Endodermal cell (in vitro differentiated cells): ENCODE measurements at places on chromosomes 6 and 20. TPM values are rescaled to one million over a fixed set of nuclear protein-coding genes. Genes with fewer than 3 reads are reported as not detected.

- DNase-seq = peak; percentile 99
- H3K27ac ChIP-seq = no peak within 1 kb of the TSS
- no peaks in the 10 kb centered on the region for H3K36me3 ChIP-seq
- H3K4me1 ChIP-seq = no peaks in the 10 kb centered on the region
Measured at GRCh38 chr6:106360410-106360988, at the start of gene CRYBG1. Gene CRYBG1 (plus strand): TSS chr6:106360717. CDS start chr6:106360909, 192 bp downstream.

- H3K27me3 ChIP-seq = no peaks in the 10 kb centered on the region
- no peak for DNase-seq
- peaks cover 10% of the 10 kb centered on the region for H3K36me3 ChIP-seq
- no peak overlapping the region for H3K27ac ChIP-seq
- H3K4me3 ChIP-seq = no peak overlapping the region
Measured at GRCh38 chr6:16134430-16134829, 5.5 kb downstream of the MYLIP start.

GRCh38 chr20:17457079-17457478 is 74.1 kb downstream of the BFSP1 start:
- no peak overlapping the region for H3K4me3 ChIP-seq
- no peak for DNase-seq
- no peak overlapping the region for H3K27ac ChIP-seq
- H3K4me1 ChIP-seq = peaks cover 5% of the 10 kb centered on the region
- no peaks in the 10 kb centered on the region for H3K27me3 ChIP-seq
- H3K36me3 ChIP-seq = no peaks in the 10 kb centered on the region

MOG gene
- total RNA-seq = not detected in 3 replicates

- no peaks in the 10 kb centered on the region for H3K4me1 ChIP-seq
- no peak overlapping the region for H3K4me3 ChIP-seq
- H3K27me3 ChIP-seq = no peaks in the 10 kb centered on the region
- H3K36me3 ChIP-seq = no peaks in the 10 kb centered on the region
- DNase-seq = no peak
- H3K27ac ChIP-seq = no peak overlapping the region
Measured at GRCh38 chr6:15220062-15220461, 25.8 kb upstream of the JARID2 start.

TMEM200A gene
- 7.6 and 8.8 TPM in 2 replicates for total RNA-seq

MOXD1 gene
- total RNA-seq = 2.9 to 7.6 TPM (median 3.2 TPM) in 3 replicates

- no peaks in the 10 kb centered on the region for H3K4me1 ChIP-seq
- H3K4me3 ChIP-seq = no peak overlapping the region
- DNase-seq = no peak
- no peaks in the 10 kb centered on the region for H3K36me3 ChIP-seq
- H3K27ac ChIP-seq = no peak overlapping the region
- H3K27me3 ChIP-seq = no peaks in the 10 kb centered on the region
Measured at GRCh38 chr6:101085327-101085726, 204.2 kb upstream of the ASCC3 start.

- no peak for DNase-seq
- peaks cover 24% of the 10 kb centered on the region for H3K27me3 ChIP-seq
- no peaks in the 10 kb centered on the region for H3K36me3 ChIP-seq
Measured at GRCh38 chr20:1784586-1784985, 110.6 kb upstream of the SIRPA start.

DNA sequence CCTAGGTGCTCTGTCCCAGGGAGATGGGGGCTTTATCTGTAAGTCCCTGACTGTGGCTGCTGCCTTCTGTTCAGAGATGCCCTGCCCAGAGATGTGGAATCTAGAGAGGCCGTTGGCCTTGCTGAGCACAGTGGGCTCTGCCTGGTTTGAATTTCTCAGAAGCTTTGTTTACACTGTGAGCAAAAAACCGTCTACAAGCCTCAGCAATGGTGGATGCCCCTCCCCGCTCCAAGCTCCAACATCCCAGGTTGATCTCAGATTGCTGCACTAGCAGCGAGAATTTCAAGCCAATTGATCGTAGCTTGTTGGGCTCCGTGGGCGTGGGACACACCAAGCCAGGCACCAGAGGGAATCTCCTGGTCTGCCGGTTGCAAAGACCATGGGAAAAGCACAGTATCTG is 16.3 kb upstream of the RPP40 start:
- no peaks in the 10 kb centered on the region for H3K27me3 ChIP-seq
- H3K36me3 ChIP-seq = no peaks in the 10 kb centered on the region
- H3K4me1 ChIP-seq = no peaks in the 10 kb centered on the region
- no peak overlapping the region for H3K27ac ChIP-seq

AAR2 gene
- 14.2 to 25.5 TPM (median 24.3 TPM) in 3 replicates for total RNA-seq

HLA-DMB gene
- 0.54 to 1.8 TPM (median 1.4 TPM) in 3 replicates for total RNA-seq

DNA sequence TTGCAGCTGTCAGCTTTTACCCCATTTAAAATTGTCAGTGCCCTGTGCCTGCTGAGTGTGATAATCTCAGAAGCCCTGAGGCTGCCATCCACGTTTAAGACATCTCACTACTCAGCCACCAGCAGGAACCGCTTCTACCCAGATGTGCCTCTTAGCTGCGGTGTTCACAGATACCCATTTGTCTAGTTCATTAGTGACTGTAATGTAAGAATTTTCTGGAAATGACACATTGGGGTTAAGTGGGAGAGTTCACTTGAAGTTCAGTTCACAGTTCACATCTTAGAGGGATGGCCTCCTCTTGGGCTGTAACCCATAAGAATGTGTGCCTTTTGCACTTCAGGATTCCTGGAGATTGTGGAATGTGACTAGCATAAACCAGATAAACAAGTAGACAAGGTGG is 477.7 kb downstream of the BTBD3 start:
- H3K36me3 ChIP-seq = no peaks in the 10 kb centered on the region
- no peak for DNase-seq
- H3K4me3 ChIP-seq = no peak overlapping the region
- H3K4me1 ChIP-seq = peaks cover 9% of the 10 kb centered on the region
- no peak overlapping the region for H3K27ac ChIP-seq
- no peaks in the 10 kb centered on the region for H3K27me3 ChIP-seq

ANKRD66 gene
- total RNA-seq = not detected in 2 replicates

GRCh38 chr6:27059621-27060425 is 187.7 kb upstream of the PRSS16 start:
- no peak overlapping the region for H3K27ac ChIP-seq
- H3K27me3 ChIP-seq = no peaks in the 10 kb centered on the region
- no peaks in the 10 kb centered on the region for H3K36me3 ChIP-seq
- H3K4me1 ChIP-seq = no peaks in the 10 kb centered on the region

DNA sequence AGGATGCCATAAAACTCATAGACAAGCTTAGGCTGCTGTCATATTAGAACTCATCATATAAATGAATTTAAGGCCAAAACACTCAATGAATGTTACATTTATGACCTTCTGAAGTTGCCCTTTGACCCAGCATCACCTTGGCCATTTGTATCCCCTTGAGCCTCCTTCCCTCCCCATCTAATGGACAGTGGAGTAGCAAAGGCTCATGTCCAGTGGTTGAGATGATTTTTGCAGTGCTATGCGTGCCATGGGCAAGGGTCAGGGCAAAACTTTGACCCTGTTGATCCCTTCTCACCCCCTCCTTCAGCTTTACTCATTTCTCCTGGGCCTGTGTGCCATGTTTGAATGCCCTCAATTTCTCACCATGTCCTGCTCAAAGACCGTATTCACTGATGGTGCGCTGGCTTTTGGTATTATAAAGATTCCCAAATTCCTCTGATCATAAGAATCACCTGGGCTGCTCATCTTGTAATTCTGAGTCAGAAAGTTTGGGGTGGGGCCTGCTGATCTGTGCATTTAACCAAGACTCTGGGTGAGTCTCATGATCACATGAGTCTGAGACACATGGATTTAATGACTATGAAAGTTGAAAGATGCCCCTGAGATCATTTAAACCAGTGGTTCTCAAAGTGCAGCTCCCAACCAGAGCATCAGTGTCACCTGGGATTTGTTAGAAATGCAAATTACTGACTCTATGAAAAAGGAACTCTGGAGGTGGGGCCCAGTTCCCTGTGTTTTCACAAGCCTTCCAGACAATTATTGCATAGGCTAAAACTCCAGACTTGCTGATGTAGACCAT is 57.5 kb upstream of the IL20RA start:
- peak overlapping the region; percentile 70 for H3K4me3 ChIP-seq
- no peaks in the 10 kb centered on the region for H3K4me1 ChIP-seq
- H3K27ac ChIP-seq = no peak overlapping the region
- H3K27me3 ChIP-seq = no peaks in the 10 kb centered on the region
- DNase-seq = no peak
- H3K36me3 ChIP-seq = no peaks in the 10 kb centered on the region

GRCh38 chr20:44279228-44279627 is 31.8 kb downstream of the FITM2 start:
- DNase-seq = no peak
- no peak overlapping the region for H3K4me3 ChIP-seq
- H3K27ac ChIP-seq = no peak overlapping the region

DNA sequence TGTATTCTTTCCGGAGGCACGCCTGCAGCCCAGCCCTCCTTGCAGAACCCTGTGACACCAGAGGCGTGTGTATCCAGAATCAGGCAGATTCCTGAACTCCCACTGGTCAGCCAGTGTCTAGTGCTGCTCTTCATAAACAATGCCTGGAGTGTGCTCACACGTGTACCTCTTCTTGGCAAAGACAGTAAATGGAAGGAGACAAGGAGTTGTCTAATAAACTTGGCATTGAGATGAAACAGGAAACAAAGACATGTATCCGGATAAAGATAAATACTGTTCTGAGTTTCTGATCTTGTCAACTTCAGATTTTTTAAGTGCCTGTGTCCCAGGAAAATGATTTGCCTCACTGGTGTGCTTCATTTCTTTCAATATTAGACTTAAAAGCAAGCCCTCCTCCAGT is 1.7 kb downstream of the RPS6KA2 start:
- H3K36me3 ChIP-seq = no peaks in the 10 kb centered on the region
- peaks cover 30% of the 10 kb centered on the region for H3K27me3 ChIP-seq
- no peak for DNase-seq
- H3K4me1 ChIP-seq = no peaks in the 10 kb centered on the region

GRCh38 chr6:130843575-130844320 is 16.5 kb downstream of the SMLR1 start:
- DNase-seq = no peak
- H3K27ac ChIP-seq = no peak overlapping the region
- H3K4me1 ChIP-seq = no peaks in the 10 kb centered on the region
- H3K36me3 ChIP-seq = peaks cover 31% of the 10 kb centered on the region

- no peak overlapping the region for H3K27ac ChIP-seq
- no peaks in the 10 kb centered on the region for H3K4me1 ChIP-seq
- no peak overlapping the region for H3K4me3 ChIP-seq
Measured at GRCh38 chr6:125097186-125097585, 56.4 kb upstream of the TPD52L1 start.

ASIP gene
- not detected in 2 replicates for total RNA-seq

GRCh38 chr6:73452107-73452461 is at the start of gene CGAS:
Gene CGAS (minus strand): TSS chr6:73452297. CDS start chr6:73452181, 116 bp downstream.
- H3K27ac ChIP-seq = no peak within 1 kb of the TSS
- peaks cover 21% of the 10 kb centered on the region for H3K27me3 ChIP-seq
- no peaks in the 10 kb centered on the region for H3K36me3 ChIP-seq

REM1 gene
- total RNA-seq = not detected in 3 replicates

GRCh38 chr6:105322499-105323225 is 80.2 kb downstream of the PREP start:
- no peak for DNase-seq
- no peak overlapping the region for H3K27ac ChIP-seq
- H3K27me3 ChIP-seq = no peaks in the 10 kb centered on the region
- no peaks in the 10 kb centered on the region for H3K4me1 ChIP-seq
- peaks cover 32% of the 10 kb centered on the region for H3K36me3 ChIP-seq

- H3K4me3 ChIP-seq = no peak overlapping the region
- no peaks in the 10 kb centered on the region for H3K36me3 ChIP-seq
- no peak overlapping the region for H3K27ac ChIP-seq
- no peaks in the 10 kb centered on the region for H3K27me3 ChIP-seq
Measured at GRCh38 chr6:109296452-109296851, 85.8 kb downstream of the CD164 start.

- H3K27ac ChIP-seq = no peak overlapping the region
- H3K4me1 ChIP-seq = peaks cover 7% of the 10 kb centered on the region
- no peak overlapping the region for H3K4me3 ChIP-seq
- no peaks in the 10 kb centered on the region for H3K27me3 ChIP-seq
- H3K36me3 ChIP-seq = peaks cover 61% of the 10 kb centered on the region
- DNase-seq = no peak
Measured at GRCh38 chr20:57651881-57652605, 31.8 kb upstream of the ZBP1 start.

GRCh38 chr6:107244742-107245480 is 129.6 kb upstream of the BEND3 start:
- no peak for DNase-seq
- H3K36me3 ChIP-seq = no peaks in the 10 kb centered on the region
- H3K27ac ChIP-seq = no peak overlapping the region

DNA sequence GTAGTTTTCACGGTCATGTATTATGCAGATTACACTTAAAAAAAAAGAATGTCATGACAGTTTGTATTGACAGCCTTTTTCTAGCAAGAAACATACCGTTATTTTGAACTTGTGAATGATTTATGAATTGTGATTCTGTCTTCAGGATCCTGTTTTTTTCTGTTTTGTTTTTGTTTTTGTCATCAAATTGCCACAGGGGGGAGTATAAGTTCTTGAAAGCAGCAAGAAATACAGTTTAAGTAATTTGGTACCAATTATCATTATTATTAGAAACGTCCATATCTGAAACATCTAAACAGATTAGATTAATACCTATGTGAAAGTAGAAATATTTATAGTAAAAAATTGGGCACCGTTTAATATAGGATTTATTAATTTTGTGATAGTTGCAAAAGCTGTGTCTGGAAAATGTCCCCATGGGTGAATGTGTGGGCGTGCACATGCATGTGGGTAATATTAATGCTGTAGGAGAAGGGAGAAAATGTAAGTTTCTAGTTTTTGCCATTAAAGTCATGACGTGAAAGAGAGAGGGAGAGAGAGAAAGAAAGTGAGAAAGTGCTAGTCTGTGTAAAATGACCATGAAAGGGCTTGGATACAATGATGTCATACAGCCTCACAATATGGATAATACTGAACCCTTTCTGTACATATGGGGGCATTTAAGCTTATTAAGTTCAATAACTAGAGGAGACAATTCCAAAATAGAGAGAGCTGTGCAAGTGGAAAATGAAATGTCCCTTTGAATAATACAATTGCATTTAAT is 9.4 kb upstream of the CCN2 start:
- no peak for DNase-seq
- no peak overlapping the region for H3K4me3 ChIP-seq
- H3K27ac ChIP-seq = no peak overlapping the region
- peaks cover 5% of the 10 kb centered on the region for H3K4me1 ChIP-seq
- no peaks in the 10 kb centered on the region for H3K27me3 ChIP-seq
- no peaks in the 10 kb centered on the region for H3K36me3 ChIP-seq

THBD gene
- total RNA-seq = 1.2 and 1.6 TPM in 2 replicates

DNA sequence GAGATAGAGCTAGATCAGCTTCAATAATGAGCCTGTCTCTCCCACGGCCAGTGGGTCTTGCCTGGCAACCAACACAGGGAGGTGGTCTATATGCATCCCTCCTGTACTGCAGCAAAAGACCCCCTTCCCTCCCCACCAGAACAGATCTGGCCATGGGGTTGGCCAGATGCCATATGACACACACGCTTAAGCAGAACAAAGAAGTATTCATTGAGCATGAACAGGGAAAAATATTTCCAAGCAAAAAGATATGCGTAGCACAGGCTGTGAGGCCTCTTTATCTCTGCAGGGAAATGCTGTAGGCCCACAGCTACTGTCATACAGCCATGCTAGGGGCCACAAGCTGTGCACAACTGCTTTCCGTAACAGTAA is 73.4 kb upstream of the NRSN1 start:
- H3K4me1 ChIP-seq = no peaks in the 10 kb centered on the region
- no peak overlapping the region for H3K4me3 ChIP-seq
- H3K36me3 ChIP-seq = no peaks in the 10 kb centered on the region
- no peak for DNase-seq
- H3K27ac ChIP-seq = peak overlapping the region; percentile 79
- no peaks in the 10 kb centered on the region for H3K27me3 ChIP-seq
